Renal cortex interstitium (tissue), 15 donors: ENCODE measurements at places on chromosomes 12 and 14. TPM values are rescaled to one million over a fixed set of nuclear protein-coding genes. Genes with fewer than 3 reads are reported as not detected.

DNA sequence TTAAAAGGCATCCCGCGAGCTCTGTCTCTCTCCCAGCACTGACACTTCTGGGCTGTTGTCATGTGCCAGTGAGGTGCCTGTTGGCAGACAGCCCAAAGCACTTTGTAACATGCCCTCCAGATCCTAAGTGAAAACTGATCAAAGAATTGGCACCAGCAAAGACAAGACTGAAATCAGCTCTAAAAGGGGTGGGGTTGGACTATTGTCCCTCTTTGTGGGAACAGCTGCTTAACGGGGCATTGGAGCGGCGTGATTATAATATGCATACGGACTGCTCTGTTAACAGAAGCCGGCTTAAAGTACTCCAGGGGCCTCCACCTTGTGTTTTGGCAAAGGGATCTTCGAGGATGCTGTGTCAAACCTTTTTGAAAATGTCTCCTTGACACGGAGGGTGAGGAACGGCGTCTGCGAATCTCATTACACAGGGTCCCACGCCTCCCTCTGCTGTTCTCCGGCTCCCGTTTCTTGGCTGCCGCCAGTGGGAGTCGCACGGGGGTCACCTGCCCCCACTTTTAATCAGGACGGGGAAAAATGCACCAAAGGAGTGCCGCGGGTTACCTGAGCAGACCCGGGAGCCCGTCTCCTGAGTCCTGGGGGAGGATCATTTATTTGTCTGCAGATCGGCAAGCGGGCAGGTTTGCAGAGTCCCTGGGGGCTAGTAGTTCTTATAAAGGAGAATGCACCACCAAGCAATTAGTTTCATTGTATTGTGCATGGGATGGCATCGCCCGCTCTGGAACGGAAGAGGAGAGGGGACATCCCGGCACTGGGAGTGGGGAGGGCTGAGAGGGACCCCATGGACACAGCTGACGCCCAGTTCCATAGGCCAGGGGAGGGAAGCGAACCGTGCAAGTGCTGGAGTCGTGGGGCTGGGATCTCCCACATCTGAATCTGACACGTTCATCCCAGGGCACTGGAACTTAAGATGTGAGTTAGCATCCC is 44.3 kb downstream of the SPRING1 start:
- DNase-seq: no peak

The KRT82 gene
- polyA plus RNA-seq: not detected

- DNase-seq: no peak
Observed at GRCh38 chr12:38761636-38762342, 143.6 kb downstream of the CPNE8 start.

GRCh38 chr12:15407025-15407424 is 84.7 kb downstream of the PTPRO start:
- no peak for DNase-seq

The CELA1 gene
- not detected for polyA plus RNA-seq

- DNase-seq: no peak
Observed at GRCh38 chr12:122743895-122744525, 8.6 kb upstream of the DENR start.

DNA sequence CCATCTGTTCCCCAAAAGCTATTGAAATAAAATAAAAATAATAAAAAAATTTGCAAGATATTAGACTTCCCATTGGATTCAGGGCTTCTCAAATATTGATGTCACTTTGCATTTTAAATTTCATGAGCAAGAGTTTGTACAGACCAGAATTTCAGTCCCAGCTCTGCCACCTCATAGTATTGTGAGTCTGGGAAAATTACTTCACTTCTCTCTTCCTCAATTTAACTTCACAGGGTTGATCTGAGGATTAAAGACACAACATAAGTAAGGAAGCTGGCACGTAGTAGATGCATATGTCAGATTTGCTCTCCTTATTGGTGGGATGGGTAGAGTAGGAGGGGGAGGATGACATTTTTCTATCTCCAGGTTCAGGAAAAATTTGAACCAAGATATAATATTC is 32.8 kb downstream of the COX8C start:
- no peak for DNase-seq

DNA sequence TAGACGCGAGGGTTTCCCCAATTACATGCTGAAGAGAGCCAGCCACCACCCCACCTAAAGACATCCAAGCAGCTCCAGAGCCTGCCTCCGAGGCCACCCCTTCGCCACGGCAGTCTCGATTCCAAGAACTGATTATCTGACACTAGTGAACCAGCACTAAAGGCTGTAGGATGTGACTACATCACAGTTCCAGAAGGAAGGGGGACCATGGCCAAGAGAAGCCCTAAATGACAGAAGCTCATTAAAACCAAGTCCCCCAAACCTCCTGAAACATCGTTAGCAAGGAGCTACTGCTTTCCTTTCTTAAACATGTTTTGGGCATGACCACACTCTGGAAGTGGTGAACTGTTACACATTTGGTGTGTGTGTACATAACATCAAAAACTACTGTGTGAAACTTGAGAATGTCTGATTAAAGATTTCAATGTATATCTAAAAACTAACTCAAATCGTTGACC is 88.2 kb downstream of the DUSP16 start:
- DNase-seq: no peak

GRCh38 chr12:7042842-7043241 is 17.7 kb upstream of the C1S start:
- DNase-seq: no peak

DNA sequence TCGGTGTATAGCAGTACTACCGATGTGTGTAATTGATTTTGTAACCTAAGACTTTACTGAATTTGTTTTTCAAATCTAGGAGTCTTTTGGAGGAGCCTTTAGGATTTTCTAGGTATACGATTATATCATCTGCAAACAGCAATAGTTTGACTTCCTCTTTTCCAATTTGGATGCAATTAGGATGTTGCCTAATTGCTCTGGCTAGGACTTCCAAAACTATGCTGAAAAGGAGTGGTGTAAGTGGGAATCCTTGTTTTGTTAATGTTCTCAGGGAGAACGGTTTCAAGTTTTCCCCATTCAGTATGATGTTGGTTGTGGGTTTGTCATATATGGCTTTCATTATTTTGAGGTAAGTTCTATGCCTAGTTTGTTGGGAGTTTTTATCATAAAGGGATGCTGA is 171.6 kb upstream of the PDE3A start:
- DNase-seq: no peak

DNA sequence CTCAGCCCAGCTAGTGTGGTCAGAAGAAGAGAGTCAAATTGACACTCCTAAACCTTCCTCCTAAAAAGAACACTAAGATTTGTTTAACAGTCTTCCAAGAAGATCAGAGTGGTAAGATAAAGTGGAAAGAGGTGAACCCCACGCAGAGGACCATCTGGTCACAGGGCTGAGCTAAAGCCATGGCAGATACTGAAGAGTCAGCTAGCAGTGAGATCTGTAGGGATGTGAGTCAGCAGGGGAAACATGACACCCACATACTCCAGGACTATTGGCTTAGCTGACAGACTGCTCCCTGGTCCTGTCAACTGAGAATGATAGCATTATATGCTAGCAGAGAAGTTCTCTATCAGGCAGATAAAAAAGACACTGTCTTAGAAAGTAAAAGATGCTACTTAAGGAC is 269.4 kb upstream of the ALG10 start:
- DNase-seq: no peak

GRCh38 chr14:24630872-24631477 is 3.0 kb downstream of the GZMB start:
- no peak for DNase-seq

The VWF gene
- polyA plus RNA-seq: 7.3 TPM

The C12orf60 gene
- polyA plus RNA-seq: 4.8 TPM

GRCh38 chr12:69151254-69151764 is 88.1 kb upstream of the CPSF6 start:
- DNase-seq: no peak

The SCNN1A gene
- 64.1 TPM for polyA plus RNA-seq

DNA sequence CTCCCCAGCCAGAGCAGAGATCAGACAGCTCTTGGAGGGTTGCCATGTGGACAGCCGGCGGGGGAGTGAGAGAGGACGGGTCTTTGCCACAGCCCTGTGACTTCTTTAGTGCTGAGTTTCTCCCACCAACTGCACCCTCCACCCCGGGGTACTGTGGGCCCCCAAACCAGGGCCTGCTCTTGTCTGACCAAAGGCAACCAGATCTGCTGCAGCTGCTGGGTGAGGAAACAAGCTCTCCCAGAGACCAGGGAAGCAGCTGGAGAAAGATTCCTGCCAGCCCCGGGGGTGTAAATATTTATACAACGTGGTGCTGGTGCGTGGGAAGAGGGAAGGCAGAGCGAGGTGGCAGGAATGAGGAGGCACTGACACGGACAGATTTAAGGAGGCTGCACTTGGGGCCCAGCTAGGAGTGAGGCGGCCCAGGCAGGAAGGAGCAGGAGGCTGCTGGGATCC is 14.3 kb upstream of the ZFP36L1 start:
- DNase-seq: no peak

The KLHL42 gene
- polyA plus RNA-seq: 36.7 TPM

- DNase-seq: no peak
Observed at GRCh38 chr14:41419709-41420108, 187.0 kb upstream of the LRFN5 start.

The RAD9B gene
- 1.3 TPM for polyA plus RNA-seq

The C1R gene
- 43.6 TPM for polyA plus RNA-seq

- no peak for DNase-seq
Observed at GRCh38 chr12:112710414-112710813, 81.1 kb upstream of the RPH3A start.

GRCh38 chr12:26113181-26113654 is 11.6 kb downstream of the BHLHE41 start:
- no peak for DNase-seq

- DNase-seq: no peak
Observed at GRCh38 chr12:7750350-7750749, 3.2 kb upstream of the CLEC4C start.

- no peak for DNase-seq
Observed at GRCh38 chr12:80977346-80977745, 39.6 kb upstream of the LIN7A start.

GRCh38 chr14:31480156-31480555 is 7.7 kb downstream of the GPR33 start:
- DNase-seq: no peak

DNA sequence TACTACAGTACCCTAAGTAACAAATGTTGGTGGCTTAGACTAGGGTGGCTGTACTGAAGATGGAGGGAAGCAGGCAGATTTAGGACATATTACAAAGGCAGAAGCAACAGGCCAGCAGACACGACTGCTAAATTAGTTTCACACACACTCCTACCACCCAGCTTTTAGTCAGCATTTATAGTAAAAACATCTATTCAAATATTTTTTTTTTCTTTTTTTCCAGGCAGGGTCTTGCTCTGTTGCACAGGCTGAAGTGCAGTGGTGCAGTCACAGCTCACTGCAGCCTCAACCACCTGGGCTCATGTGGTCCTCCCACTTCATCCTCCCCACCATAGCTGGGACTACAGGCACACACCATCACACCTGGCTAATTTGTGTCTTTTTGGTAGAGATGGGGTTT is 72.9 kb downstream of the CDK17 start:
- DNase-seq: no peak

The SRRM4 gene
- polyA plus RNA-seq: 0.03 TPM

The SALL2 gene
- 72.9 TPM for polyA plus RNA-seq

The TMEM19 gene
- polyA plus RNA-seq: 33.5 TPM

DNA sequence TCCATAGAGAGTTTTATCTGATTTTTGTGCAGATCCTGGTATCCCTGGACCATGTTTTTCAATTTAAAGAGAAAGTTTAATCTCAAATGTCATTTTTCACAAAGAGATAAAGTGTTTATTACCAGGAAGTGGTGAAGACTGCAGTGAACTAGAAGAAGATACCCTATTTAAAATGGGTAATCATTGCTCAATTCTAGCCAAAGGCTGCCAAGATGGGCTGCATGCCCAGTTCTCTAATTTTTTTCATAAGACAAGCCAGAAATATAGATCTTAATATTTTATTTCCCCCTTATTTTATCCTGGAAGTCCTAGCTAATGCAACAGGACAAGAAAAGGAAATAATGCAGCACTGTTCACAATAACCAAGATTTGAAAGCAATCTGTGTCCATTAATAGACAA is 343.5 kb downstream of the PCNX1 start:
- no peak for DNase-seq

DNA sequence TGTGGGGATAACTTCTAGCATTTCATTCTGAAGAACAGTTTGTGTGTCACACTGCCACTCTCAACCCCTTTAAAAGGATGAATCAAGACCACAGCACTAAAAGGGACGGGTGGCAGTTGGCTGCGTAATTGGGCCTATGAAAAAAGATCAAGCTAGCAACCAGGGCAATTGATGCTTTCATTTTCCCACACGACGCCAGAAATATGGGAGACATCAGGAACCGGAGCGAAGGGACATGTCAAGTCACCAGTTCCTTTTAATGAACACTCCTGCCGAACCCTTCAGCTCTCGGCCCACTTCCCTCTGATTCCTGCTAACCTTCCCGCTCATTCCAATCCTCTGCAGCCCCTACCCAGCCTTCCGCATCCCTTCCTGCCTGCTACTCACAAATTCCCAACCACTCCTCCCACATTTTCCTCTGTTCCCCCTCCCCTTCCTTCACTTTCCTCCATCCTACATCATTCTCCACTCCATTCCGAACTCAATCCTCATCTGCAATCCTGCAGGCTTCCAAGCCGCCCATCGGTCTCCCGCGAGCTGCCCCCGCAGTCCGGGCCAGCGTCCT is 753 bp downstream of the CSRNP2 start:
- peak; percentile 32 for DNase-seq

DNA sequence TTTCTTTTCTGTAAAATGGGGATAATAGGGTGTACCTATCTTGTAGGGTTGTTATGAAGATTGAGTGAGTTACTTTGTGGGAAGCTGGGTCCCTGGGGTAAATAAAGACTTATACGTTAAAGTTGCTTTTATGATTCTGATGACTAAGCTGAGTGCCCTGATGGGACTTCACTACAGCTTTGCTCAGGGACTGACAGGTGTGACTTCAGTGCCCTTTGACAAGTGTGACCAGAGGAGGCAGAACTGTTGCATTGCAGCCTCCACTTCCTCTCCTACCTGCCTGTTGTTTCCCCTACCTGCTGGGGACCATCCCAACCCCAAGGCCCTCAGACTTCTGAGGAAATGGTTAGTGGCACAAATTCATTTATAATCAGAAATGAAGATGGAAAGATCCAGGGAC is 119.3 kb downstream of the TSPAN9 start:
- no peak for DNase-seq

- DNase-seq: peak; percentile 28
Observed at GRCh38 chr14:101224356-101225156, 321.0 kb upstream of the RTL1 start.

- no peak for DNase-seq
Observed at GRCh38 chr12:132053338-132054330, 90.5 kb downstream of the DDX51 start.

DNA sequence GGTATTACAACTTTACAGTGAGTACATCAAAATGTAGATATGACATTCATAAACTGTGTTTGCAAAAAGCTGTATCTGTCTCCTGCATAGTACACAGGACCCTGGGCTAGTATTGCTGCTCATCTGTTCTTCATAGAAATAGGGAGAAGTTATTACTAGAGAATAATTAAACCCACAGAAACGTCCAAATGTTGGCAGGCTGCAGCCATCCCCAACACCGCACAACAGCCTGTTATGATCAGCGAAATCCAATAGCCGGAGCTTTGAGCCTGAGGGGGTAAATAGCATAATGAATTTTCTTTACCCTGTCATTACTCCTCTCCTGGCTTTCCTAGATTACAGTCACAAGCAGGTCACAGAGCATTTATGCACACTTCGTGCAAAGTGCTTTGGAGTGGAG is 178.0 kb downstream of the DACT1 start:
- DNase-seq: no peak

The RFX4 gene
- 0.26 TPM for polyA plus RNA-seq

GRCh38 chr12:8078398-8078797 is 3.7 kb upstream of the NECAP1 start:
- no peak for DNase-seq

The SLC8A3 gene
- 0.53 TPM for polyA plus RNA-seq

The FGF6 gene
- not detected for polyA plus RNA-seq

The TBC1D30 gene
- 5.8 TPM for polyA plus RNA-seq
